ENCODE measurements at places on chromosomes 13 and 19. TPM values are rescaled to one million over a fixed set of nuclear protein-coding genes. Genes with fewer than 3 reads are reported as not detected.

DNA sequence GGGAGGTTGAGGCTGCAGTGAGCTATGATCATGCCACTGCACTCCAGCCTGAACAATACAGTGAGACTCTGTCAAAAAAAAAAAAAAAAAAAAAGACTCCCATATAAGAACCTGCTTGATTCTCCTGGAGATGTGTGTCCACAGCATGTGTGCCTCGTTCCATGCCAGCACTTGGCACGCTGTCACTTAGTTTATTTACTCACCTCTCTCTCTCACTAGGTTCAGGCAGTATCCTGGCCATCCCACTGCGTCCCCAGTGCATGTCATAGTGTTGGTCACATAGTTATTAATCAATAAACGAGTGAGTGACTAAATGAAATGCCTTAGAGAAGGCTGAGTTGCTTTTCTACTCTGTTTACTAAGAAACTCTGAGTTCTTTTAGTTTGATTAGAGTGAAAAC, 79.1 kb upstream of the GPR12 start:
- no peak for DNase-seq
- H3K4me3 ChIP-seq, result no peak overlapping the region
- no peaks in the 10 kb centered on the region for H3K36me3 ChIP-seq
- H3K27ac ChIP-seq, result no peak overlapping the region
- no peaks in the 10 kb centered on the region for H3K4me1 ChIP-seq
- H3K27me3 ChIP-seq, result no peaks in the 10 kb centered on the region

GRCh38 chr19:55580628-55581144, at the start of gene ZNF579:
TSS of gene ZNF579 (minus strand) at chr19:55580848. CDS start at chr19:55579639, 1,209 bp downstream.
- H3K27me3 ChIP-seq, result no peaks in the 10 kb centered on the region
- no peaks in the 10 kb centered on the region for H3K4me1 ChIP-seq
- peak; percentile 94 for DNase-seq
- peak within 1 kb of the TSS; percentile 85 for H3K4me3 ChIP-seq

DNA sequence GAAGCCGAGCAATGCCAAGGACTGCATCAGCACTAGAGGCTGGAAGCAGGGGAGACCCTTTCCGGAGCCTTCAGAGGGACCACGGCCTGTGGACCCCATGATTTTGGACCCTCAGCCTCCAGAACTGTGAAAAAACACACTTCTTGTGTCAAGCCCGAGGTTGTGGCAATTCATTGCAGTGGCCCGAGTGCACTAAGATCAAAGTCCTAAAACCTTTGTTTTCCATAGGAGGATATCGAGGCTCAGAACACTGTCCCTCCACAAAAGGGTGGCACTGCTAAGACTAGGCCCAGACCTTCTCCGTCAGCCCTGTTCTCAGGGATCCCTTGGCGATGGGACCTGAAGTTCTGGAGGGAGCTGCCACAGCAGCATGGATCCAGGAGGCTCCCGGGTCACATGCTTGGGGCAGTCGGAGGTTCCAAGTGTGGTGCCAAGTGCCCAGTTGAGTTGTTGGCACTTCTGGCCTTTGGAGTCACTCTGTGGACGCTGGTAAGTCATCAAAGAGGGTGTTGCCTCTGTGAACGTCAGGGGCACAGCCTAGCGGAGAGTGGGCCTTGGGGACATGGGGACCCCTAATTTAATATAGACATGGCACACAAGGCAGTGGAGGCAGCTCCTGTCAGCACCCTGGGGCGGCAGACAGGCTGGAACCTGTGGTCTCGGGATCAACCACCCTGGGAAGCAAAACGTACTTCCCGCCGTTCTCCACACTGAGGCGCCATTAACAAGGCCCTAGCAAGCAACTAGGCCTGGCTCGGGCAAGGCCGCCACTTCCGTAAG, 199.2 kb downstream of the COL4A1 start:
- peaks cover 9% of the 10 kb centered on the region for H3K4me1 ChIP-seq
- H3K4me3 ChIP-seq, result no peak overlapping the region
- no peaks in the 10 kb centered on the region for H3K27me3 ChIP-seq
- H3K27ac ChIP-seq, result no peak overlapping the region
- peak; percentile 85 for DNase-seq

DNA sequence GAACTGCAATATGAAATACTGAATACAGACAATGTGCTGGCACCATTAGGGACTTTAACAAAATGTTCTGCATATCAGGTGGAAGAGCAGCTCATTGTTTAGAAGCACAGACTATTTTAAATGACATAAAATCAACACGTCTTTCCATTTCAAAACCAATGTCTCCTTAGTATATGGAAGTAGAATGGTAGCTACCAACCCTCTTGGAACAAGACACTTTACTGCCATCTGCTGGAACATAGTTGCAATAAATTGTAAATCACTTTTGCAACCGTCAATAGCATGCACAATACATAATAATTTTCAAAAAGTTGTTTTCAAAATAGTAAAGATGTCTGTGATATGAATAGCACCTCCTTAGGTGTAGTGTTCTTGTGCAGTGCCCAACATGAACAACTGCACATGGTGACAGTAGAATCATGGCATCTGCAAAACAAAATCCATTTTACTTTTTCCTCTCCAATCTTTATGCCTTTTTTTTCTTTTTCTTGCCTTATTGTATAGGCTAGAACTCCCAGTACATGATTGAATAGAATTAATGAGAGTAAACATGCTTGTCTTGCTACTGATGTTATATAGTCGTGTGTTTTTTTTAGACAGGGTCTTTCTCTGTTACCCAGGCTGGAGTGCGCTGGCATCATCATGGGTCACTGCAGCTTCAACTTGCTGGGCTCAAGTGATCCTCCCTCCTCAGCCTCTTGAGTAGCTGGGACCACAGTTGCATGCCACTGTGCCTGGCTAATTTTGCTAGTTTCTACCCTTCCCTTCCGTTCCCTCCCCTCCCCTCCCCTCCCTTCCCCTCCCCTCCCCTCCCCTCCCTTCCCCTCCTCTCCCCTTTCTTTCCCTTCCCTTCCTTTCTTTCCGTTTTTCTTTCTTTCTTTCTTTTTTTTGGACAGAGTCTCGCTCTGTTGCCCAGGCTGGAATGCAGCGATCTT, 7.8 kb upstream of the LYPD5 start:
- no peaks in the 10 kb centered on the region for H3K4me1 ChIP-seq
- H3K27me3 ChIP-seq, result no peaks in the 10 kb centered on the region
- H3K27ac ChIP-seq, result no peak overlapping the region
- no peak for DNase-seq

- H3K4me3 ChIP-seq, result no peak overlapping the region
- H3K27me3 ChIP-seq, result no peaks in the 10 kb centered on the region
- H3K36me3 ChIP-seq, result no peaks in the 10 kb centered on the region
- H3K27ac ChIP-seq, result no peak overlapping the region
- no peak for DNase-seq
These were observed 216.5 kb downstream of the DCLK1 start for GRCh38 chr13:35914662-35915061.

- H3K36me3 ChIP-seq, result peaks cover 30% of the 10 kb centered on the region
- H3K27me3 ChIP-seq, result no peaks in the 10 kb centered on the region
- peak; percentile 80 for DNase-seq
- no peak overlapping the region for H3K4me3 ChIP-seq
- no peak overlapping the region for H3K27ac ChIP-seq
- H3K4me1 ChIP-seq, result no peaks in the 10 kb centered on the region
These were observed 27.9 kb downstream of the PLEKHJ1 start for GRCh38 chr19:2207991-2208860.

GRCh38 chr13:99015606-99016490, 38.0 kb upstream of the DOCK9 start:
- H3K27ac ChIP-seq, result no peak overlapping the region
- no peaks in the 10 kb centered on the region for H3K36me3 ChIP-seq
- no peaks in the 10 kb centered on the region for H3K4me1 ChIP-seq
- no peak overlapping the region for H3K4me3 ChIP-seq
- DNase-seq, result no peak

- peaks cover 43% of the 10 kb centered on the region for H3K36me3 ChIP-seq
- H3K4me1 ChIP-seq, result no peaks in the 10 kb centered on the region
- H3K27me3 ChIP-seq, result no peaks in the 10 kb centered on the region
- no peak overlapping the region for H3K4me3 ChIP-seq
These were observed 22.9 kb downstream of the FBN3 start for GRCh38 chr19:8126511-8126910.

- no peak for DNase-seq
- no peak overlapping the region for H3K4me3 ChIP-seq
- peaks cover 72% of the 10 kb centered on the region for H3K27me3 ChIP-seq
- H3K27ac ChIP-seq, result no peak overlapping the region
- no peaks in the 10 kb centered on the region for H3K36me3 ChIP-seq
These were observed 5.5 kb upstream of the ZNF175 start for GRCh38 chr19:51565583-51565982.

- no peak overlapping the region for H3K27ac ChIP-seq
- H3K4me1 ChIP-seq, result peaks cover 5% of the 10 kb centered on the region
- no peak overlapping the region for H3K4me3 ChIP-seq
- DNase-seq, result no peak
These were observed 2.2 kb downstream of the ARHGAP45 start for GRCh38 chr19:1069009-1069779.

DNA sequence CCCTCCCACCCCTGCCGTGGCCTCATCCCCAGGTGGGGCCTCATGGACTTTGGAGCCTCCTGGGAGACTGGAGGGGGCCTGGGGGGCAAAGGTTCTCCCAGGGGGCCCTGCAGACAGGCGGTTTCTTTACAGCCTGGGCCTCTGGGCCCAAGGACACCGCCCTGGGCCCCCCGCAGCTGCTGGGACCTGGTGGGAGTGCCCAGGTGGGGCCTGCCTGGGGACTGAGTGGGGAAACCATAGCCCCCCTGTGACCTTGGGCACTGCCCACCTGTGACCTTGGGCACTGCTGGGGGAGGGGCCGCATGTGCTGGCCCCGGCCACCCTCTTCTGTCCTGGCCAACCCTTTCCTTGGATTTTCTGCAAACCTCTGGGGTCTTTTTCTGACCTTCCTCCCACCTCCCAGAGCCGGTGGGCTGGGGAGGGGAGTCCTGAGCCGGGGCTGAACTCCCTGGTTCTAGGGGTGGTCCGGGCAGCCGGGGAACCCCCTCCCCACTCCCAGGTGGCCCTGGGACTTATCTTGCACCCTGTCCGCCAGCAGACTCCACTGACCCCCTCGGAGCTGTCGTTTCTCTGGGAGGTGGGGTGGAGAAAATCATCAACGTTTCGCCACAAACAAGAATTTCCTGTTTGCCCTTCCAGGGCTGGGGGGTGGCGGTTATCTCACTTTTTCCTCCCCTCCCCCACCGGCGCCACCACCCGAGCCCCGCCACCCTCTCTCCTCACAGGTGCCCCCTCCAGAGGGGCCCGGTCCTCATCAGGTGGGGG, 27.0 kb downstream of the ARID3A start:
- peak; percentile 69 for DNase-seq
- no peaks in the 10 kb centered on the region for H3K27me3 ChIP-seq
- H3K4me1 ChIP-seq, result peaks cover 6% of the 10 kb centered on the region
- H3K4me3 ChIP-seq, result no peak overlapping the region
- peak overlapping the region; percentile 66 for H3K27ac ChIP-seq
- no peaks in the 10 kb centered on the region for H3K36me3 ChIP-seq

IGFL1 gene
- not detected for total RNA-seq

LIG1 gene
- 91.6 TPM for total RNA-seq

All from endodermal cell (in vitro differentiated cells).